Activated CD4-positive, alpha-beta T cell treated with anti-CD3 and anti-CD28 coated beads for 1 hour (primary cell): ENCODE measurements at places on chromosomes 1 and 21.

DNA sequence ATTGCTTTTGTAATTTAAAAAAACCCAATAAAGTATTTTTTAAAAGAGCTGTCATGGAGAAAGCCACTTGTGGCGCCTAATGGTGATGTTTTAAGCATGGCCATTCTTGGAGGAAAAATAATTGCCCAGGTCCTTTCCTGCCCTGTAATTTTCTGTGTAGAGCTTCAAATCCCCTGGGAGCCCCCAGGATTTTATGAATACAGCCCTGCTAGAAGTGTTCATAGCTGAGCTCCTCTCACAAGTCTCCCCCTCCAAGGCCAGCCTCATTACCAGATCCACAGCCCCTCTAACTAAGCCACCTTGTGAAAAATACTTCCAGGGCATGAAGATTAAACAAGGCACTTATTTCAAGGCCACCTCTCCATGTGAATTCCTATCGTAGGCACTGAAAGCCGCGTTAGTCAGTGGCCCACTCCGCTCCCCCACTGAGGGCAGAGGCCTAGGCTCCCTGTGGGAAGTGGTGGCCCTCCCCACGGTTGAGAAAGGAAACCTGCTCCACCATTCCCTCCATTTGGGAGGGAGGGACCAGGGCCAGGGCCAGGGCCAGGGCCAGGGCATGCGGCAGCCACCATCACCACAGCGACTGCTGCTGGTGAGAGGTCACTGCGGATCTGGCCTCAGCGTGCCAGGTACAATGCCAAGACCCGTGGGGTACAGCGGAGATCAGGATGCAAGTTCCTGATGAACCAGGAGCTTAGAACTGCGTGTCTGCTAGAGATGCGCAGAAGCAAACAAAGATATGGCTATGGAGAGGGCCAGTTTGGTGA lies 83.1 kb downstream of the KCNN3 start:
- DNase-seq: no peak

GRCh38 chr1:234771642-234772344 lies 161.8 kb upstream of the IRF2BP2 start:
- no peak for DNase-seq

- no peak for DNase-seq
These were observed 8.9 kb upstream of the KCNE1 start for GRCh38 chr21:34520764-34521508.

DNA sequence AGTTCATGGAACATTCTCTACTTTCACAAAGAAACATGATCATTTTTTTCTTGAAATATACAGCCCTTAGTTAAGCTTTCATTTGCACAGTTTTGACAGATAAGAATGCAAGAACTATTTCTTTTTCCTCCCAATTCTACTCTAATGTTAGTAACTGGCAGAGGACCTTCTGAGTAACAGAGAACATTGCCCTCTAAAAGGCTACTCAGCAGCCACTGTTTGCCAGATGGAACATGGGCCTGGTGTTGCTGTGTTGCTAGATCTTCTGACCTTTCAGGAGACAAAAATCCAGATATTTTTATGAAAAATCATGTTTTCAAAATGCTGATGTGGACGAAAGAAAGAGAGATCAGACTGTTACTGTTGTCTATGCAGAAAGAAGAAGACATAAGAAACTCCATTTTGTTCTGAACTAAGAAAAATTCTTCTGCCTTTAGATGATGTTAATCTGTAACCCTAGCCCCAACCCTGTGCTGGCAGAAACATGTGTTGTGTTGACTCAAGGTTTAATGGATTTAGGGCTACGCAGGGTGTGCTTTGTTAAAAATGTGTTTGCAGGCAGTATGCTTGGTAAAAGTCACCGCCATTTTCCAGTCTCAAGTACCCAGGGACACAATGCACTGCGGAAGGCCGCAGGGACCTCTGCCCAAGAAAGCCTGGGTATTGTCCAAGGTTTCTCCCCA lies 2.9 kb upstream of the PRDX6 start:
- no peak for DNase-seq

- no peak for DNase-seq
These were observed 9.8 kb downstream of the SLAMF7 start for GRCh38 chr1:160748878-160749269.

GRCh38 chr1:101928829-101929228 lies 67.9 kb downstream of the OLFM3 start:
- no peak for DNase-seq

- DNase-seq: no peak
These were observed 305.7 kb upstream of the NRIP1 start for GRCh38 chr21:15370462-15370975.
